Glutamatergic neuron (in vitro differentiated cells): ENCODE measurements at places on chromosomes 1 and 21. TPM values are rescaled to one million over a fixed set of nuclear protein-coding genes. Genes with fewer than 3 reads are reported as not detected.

The B3GALT2 gene
- 64.6 TPM for total RNA-seq

GRCh38 chr1:9689971-9690381 is 38.4 kb downstream of the PIK3CD start:
- peaks cover 11% of the 10 kb centered on the region for H3K27me3 ChIP-seq
- peak; percentile 55 for DNase-seq
- peak overlapping the region; percentile 92 for H3K4me3 ChIP-seq

The PADI6 gene
- not detected for total RNA-seq

DNA sequence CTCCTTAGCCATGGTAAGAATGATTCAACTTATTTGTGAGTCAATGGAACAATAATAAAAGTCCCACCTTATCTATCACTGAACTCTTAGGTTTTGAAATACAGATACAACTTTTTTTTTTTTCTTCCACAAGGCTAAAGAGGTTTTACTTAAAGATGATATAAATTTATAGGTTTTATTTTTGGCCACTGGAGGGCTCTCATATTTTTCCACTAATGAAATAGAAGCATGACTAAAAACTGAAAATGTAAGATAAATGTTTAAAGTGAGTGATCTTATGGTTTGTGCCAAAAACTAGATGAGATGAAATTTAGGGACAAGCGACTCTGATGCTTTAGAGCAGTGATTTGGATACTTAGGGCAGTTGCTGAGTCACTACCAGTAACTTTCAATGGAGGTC is 499.0 kb downstream of the NUF2 start:
- no peak overlapping the region for H3K4me3 ChIP-seq
- H3K27me3 ChIP-seq = no peaks in the 10 kb centered on the region
- H3K27ac ChIP-seq = no peak overlapping the region
- no peaks in the 10 kb centered on the region for H3K4me1 ChIP-seq
- no peaks in the 10 kb centered on the region for H3K36me3 ChIP-seq

GRCh38 chr1:234771642-234772344 is 161.8 kb upstream of the IRF2BP2 start:
- DNase-seq = no peak
- peaks cover 8% of the 10 kb centered on the region for H3K27me3 ChIP-seq
- H3K36me3 ChIP-seq = no peaks in the 10 kb centered on the region
- peak overlapping the region; percentile 67 for H3K4me3 ChIP-seq
- peaks cover 46% of the 10 kb centered on the region for H3K4me1 ChIP-seq

- DNase-seq = no peak
- no peaks in the 10 kb centered on the region for H3K36me3 ChIP-seq
- peaks cover 10% of the 10 kb centered on the region for H3K27me3 ChIP-seq
- H3K4me3 ChIP-seq = no peak overlapping the region
- no peaks in the 10 kb centered on the region for H3K4me1 ChIP-seq
- no peak overlapping the region for H3K27ac ChIP-seq
Measured at GRCh38 chr1:110475362-110476027, 24.5 kb downstream of the PROK1 start.

- no peaks in the 10 kb centered on the region for H3K36me3 ChIP-seq
- H3K4me1 ChIP-seq = no peaks in the 10 kb centered on the region
- H3K4me3 ChIP-seq = no peak overlapping the region
Measured at GRCh38 chr1:96651517-96651916, 70.1 kb upstream of the PTBP2 start.

GRCh38 chr1:151705753-151706463 is 10.7 kb downstream of the CELF3 start:
- DNase-seq = no peak
- no peak overlapping the region for H3K4me3 ChIP-seq
- peak overlapping the region; percentile 60 for H3K27ac ChIP-seq
- H3K4me1 ChIP-seq = peaks cover 17% of the 10 kb centered on the region
- peaks cover 8% of the 10 kb centered on the region for H3K27me3 ChIP-seq
